Jurkat, Clone E6-1 (cell line): ENCODE measurements at places on chromosomes 7 and 10.

DNA sequence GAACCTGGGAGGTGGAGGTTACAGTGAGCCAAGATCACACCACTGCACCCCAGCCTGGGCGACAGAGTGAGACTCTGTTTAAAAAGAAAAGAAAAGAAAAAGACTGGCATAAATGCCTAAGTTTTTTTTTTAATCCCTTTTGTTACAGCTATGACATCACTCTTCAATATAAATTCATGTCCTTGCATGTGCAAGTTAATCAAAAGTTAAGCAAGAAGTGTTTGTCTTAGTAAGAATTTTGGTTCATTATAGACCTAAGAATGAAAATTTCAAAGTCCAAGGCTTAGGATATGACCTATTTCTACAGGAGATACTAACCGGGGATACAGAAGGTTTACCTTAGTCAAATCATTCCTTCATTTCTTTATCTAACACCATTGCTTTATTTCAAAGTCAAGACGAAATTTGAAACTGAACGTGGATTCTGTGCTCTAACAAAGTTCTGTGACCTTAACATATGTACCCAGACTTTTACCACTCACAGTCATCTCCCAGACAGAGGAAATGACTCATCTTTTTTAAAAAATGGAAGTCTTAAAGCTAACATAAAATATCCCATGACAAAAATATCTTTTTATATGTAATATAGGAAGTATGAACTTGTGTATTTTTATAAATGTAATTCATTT, 29.3 kb upstream of the ITGB8 start:
- DNase-seq: no peak

- no peak for DNase-seq
Measured at GRCh38 chr10:57696641-57697040, 571.1 kb downstream of the IPMK start.

DNA sequence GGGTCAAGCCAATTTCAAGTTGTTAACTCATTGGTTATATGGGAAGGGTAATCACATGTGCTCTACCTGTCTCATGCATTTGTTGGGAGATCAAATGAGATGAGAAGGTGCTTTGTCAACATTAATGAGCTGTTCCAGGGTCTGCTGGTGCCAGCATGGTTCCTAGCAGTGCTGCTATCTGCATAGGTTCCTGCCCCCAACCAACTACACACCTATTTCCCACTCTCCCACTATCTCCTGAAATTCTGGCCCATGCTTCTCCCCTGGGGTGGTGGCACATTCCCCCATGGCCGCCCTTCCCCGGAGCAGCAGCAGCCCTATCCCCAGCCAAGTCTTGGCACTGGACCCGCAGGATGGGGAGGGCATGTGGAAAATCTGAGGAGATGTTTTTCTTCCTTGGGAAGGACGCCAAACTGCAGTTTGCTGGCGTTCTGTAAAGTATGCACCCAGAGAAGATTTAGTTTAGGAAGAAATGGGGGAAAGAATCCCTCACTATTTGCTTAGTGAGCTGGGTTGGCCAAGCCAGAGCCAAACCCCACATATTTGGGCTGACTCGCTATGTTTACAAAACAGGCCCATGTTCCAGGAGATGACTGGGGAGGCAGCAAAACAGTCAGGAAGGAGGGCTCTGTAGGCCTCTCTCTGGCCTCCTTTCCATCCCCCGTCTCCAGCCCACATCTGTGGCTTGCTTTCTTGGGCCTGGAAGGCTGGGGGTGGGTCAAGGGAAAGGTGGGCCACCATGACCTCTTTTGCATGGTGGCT, 42.5 kb downstream of the PPP1R3C start:
- no peak for DNase-seq

DNA sequence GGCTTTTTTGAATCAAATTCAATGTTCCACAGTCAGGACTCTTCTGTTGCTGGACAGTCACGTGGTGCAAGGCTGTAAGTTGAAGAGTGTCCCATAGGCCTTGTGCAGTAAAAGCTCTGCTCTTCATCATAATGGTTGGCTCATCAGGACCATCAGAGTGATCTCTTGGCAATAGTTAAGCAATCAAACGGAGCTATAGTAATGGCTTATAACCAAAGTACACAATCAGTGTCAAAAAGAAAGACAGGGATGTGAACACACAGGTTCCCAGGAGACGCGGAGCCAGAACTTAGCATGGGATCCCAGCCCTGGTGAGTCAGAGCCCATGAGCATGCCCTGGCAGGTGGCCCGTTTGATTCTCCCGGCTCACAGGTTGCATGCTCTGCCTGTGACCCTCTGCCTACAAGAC, 10.8 kb upstream of the GPNMB start:
- DNase-seq: no peak

DNA sequence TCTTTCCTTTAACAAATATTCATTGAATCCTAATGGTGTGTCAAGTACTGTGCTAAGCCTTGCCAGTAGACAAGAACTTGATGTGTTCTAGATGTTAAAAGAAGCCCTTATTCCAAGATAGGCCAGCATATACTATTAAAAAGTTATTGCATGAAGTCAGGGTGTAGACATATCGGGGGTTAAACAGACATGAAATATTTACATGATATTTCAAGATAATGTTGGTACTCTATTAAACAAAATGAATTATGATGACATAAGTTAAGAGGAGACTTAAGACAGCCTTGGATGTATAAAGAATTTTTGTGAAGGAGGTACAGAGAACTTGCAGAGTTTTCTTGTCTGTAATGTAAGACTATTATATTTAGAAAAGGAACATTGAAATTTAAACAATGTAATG, 44.8 kb downstream of the HDAC9 start:
- DNase-seq: no peak

GRCh38 chr10:78134773-78135306, 101.2 kb downstream of the RPS24 start:
- DNase-seq: no peak

GRCh38 chr10:121296881-121297585, 301.2 kb downstream of the FGFR2 start:
- DNase-seq: no peak

DNA sequence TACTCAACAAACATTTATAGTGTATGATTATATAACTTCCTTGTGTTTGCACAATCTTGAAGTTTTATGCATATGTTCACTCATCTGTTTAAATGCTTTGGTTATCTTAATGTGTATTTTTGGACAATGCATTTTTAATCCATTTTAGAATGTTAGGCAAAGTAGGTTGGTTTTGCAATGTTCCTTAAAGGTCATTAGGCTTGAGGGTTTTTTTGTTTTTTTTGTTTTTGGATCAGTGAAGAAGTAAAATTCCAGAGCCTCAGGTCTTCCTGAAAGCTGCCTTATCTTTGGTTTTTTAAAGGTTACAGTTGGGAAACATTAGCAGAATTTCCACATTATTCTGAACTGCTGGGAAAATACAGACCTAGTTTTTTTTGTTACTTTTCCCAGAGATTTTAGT, 12.8 kb downstream of the MDFIC start:
- no peak for DNase-seq

DNA sequence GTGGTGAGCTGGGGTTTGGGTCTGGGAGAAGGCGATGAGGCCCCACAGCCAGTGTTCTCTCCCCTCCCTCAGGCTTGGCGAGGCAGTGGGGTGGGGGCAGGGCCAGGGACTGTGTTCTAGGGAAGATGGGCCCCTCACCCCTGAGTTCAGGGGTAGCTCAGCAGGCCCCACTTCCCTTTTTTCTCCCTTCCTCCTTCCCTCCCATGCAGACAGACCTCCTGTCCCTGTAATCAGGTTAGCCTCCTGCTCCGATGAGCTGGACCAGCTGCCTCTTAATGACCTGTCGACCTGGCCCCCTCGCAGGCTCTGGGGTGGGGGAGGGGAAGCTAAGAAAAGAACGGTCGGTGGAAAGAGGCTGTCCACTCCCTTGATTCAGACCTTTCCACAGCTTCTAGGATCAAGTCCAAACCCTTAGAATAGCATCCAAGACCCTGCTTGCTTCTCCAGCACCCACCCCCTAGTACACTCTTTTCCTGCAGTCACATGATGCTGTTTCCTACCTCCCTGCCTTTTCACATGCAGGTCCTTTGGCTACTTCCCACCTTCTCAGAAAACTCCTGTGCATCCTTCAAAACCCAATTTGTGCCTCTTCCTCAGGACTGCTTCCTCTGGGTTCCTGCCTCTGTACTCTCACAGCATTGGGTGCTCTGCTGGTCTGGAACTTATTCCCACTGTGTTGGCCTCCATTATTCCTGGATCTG, 64.1 kb downstream of the ZMIZ1 start:
- DNase-seq: no peak

DNA sequence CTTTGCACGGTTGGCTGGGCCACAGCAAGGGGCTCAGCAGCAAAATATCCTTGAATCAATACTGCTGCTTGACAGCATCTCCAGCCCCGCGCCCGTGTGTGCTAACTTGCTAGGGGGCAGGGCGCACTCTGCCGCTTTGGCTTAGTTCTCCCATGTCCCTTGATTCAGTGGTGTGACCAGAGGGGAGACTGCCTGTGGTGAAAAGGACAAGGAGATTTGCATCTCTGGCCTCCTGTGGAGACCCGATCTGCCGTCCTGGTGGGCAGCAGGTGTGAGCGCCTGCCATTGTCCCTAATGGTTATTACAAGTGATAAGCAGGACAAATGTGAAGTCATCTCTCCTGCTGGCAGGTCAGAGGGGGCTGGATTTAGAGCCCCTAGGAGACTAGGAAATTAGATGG, 500.2 kb upstream of the GALNT17 start:
- no peak for DNase-seq

DNA sequence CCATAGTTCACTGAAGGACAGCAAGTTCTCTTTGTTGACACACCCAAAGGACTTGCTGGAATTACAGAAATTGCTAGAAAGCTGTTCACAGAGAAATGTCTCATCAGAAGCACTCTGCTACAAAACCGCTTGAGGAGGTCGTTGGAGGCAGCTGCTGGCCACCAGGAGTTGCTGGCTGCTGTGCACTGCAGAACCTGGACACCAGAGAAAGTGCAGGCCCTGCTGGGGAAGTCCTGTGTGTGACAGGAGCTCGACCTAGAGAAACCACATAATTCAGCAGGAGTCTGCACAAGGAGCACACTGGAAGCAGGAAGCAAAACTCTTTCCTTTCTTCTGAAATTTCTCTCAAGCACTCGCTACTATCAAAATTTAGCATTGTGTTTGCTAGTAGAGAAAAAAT, 461.5 kb upstream of the GHITM start:
- DNase-seq: no peak

DNA sequence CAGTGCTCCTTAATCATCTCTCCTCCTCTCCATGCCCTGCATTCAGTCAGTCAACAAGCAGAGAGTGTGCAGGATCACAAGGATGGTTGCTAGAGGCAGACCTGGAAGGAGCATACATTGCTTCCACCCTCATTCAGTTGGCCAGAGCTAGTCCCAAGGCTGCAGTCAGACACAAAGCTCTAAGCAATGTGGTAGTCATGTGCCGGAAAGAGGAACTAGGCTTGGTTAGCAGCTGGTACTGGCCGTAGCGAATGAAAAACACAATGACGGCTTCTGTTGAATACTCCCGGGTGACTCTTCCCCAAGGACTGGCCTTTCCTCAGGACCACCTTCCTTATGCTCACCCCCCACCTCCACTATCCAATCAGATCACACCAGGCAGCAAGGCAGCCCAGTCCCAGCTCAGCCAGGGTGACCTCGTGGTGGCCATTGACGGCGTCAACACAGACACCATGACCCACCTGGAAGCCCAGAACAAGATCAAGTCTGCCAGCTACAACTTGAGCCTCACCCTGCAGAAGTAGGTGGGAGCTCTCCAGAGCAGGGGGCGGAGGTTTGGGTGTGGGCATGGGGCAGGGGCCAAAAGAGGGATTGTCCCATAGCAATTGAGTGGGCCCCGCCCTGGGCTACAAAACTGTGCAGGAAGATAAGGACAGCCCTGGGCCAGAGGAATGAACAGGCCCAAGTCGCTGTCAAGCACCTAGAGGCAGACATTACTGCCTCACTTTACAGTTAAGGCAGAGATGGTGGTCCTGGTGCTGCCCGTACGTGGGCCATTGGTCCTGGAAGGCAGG, 10.9 kb downstream of the LDB3 start:
- DNase-seq: no peak

DNA sequence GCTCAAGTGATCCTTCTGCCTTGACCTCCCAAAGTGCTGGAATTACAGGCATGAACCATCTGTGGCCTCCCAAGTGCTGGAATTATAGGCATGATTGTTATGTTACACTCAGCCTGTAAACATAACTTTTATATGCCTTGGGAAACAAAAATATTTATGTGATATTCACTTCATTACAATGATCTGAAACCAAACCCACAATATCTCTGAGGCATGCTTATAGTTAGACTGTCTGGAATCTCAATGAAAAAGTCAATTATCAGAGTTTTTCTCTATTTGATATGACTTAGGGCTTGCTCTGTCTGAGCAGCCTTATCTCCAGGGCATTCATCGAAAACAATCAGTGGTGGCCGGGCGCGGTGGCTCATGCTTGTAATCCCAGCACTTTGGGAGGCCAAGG, 195.3 kb upstream of the MYO3A start:
- DNase-seq: no peak

GRCh38 chr7:35792472-35792871, 8.4 kb upstream of the SEPTIN7 start:
- DNase-seq: no peak

GRCh38 chr10:21076381-21076780, 179.3 kb upstream of the NEBL start:
- DNase-seq: no peak

DNA sequence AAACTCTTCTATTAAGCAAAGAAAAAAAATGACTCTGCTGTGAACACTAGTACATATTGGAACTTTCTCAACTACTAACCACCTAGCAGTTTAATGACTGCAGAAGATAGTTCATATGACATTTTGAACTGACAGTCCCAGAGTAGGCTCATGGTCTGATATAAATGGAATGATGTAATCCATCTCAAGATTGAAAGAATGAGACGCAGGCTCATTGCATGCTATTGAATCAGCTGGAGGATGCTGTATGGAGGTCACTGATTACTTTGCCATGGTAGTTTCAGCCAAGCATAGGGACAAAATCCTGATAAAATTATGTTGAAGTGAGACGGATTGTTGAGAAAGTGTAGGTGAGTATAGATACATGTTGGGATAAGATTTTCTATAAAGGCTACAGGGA, 217.6 kb upstream of the SEMA3E start:
- DNase-seq: no peak

DNA sequence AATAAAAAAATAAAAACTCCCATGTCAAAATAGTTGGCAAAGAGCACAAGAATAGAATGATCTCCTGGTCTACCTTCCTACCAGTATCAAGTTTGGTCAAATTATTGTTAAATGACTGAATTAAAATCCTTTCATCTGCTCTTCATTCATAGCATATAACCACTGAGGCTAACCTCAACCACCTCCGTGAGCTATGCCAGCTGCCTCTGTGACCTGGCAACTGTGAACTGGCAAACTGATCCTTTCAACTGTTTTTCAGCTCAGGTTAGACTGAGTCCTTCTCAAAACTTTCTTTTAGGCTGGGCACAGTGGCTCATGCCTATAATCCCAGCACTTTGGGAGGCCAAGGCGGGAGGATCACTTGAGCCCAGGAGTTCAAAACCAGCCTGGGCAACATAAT, 36.1 kb downstream of the NUDCD3 start:
- DNase-seq: peak; percentile 85

DNA sequence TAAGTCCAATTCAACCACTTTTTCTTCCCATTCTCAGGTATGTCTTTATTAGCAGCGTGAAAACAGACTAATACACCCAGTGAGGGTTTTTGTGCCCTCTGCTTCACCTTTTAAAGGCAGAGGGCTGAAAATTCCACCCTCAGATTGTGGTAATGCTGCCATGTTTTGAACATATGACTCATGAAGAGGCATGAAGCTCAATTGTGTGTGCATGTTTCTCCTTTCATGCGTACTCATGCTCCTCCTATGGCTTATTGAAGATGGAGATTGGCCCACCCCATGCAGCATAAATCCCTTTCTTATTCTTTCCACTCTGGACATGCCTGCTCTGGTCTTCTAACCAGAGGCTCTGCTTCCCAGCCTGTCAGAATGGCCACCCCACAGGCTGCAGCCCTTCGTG, 168.0 kb upstream of the PRKCQ start:
- no peak for DNase-seq

GRCh38 chr10:30596013-30596412, 33.5 kb downstream of the LYZL2 start:
- no peak for DNase-seq
